ENCODE measurements at places on chromosomes 1 and 21.

DNA sequence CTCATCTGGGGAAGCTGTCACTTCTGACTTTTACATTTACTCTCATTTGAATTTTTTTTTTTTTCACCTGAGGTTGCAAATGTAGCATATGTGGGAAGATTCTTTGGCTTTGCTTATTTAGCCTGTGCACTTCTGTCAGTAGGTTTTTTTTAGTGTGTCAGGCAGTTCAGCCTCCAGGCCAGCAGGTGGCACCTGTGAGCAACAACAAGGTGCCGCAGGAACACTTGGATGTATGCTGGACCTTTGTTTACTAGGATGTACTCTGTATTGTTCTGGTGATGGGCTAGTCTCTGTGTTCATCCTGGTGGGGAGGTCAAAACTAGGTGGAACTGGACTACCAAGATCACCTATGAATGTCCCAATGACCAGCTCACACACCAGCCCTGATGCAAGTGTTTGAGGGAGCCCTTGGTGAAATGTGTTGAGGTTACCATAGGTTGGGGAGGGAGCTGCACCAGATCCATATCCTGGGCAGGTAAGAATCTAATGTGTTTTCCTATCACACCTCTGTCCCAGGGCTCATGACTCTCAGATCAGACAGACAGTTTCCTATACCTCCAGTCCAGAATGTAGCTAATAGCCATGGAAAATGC is 618.2 kb downstream of the BRINP3 start:
- DNase-seq: peak; percentile 0

GRCh38 chr1:38308780-38309179 is 262.2 kb upstream of the POU3F1 start:
- no peak for DNase-seq

- peak; percentile 78 for DNase-seq
Observed at GRCh38 chr1:38026592-38027200, 14.2 kb downstream of the UTP11 start.

DNA sequence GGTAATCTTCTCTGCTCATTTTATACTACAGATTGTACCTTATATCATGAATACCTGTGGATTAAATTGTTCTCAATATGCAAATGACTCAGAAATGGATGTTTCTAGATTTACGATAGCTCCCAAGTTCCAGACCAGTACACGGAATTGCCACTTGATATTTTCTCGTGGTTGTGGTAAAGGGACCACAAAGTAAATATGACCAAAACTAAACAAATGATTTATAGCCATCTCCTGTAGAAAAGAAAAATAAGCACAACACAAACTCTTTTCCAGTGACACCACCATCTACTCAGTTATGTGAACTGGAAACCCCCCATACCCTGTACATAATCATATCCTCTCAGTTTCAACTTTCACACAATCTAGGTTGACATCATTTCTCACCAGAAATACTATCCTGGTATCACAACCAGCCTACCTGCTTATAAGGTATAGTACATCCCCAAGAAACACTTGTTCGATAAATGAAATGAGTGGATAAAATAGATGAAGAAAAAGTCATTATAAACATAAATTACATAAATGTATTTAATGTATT is 172.3 kb downstream of the ADGRL4 start:
- no peak for DNase-seq

DNA sequence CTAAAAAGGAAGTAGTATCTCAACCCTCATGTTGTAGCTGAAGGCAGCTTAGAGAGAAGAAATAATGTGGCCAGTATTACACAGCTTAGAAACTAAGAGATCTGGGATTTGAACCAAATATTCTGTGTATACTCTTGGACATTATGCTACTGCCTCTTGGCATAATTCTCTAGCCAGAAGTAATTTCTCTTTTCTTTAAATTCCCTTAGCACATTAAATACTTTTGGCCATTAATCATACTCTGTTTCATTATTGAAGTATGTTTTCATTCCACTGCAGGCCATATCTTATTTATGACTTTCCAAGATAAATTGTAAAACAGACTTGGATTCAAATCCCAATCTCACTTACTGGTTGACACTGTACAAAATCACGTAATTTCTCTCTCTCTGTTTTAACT is 181.3 kb upstream of the SPAG17 start:
- DNase-seq: no peak

DNA sequence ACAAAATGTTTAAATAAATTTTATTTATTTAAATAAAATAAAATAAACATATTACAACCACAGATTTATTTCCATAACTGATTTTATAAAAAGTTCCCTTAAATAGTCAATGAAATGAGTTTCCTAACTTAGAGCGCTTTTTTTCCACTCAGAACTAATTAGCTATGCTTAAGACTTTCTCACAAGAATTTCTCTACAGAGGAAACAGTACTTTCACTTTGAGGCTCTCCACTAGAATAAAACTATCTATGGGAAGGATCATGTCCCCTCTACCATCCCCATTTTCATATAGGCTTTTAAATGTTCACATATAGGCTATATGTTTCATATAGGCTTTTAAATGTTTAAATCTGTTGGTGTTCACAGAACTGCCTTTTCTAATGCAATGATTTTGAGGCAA is 40.0 kb upstream of the DPH5 start:
- no peak for DNase-seq

DNA sequence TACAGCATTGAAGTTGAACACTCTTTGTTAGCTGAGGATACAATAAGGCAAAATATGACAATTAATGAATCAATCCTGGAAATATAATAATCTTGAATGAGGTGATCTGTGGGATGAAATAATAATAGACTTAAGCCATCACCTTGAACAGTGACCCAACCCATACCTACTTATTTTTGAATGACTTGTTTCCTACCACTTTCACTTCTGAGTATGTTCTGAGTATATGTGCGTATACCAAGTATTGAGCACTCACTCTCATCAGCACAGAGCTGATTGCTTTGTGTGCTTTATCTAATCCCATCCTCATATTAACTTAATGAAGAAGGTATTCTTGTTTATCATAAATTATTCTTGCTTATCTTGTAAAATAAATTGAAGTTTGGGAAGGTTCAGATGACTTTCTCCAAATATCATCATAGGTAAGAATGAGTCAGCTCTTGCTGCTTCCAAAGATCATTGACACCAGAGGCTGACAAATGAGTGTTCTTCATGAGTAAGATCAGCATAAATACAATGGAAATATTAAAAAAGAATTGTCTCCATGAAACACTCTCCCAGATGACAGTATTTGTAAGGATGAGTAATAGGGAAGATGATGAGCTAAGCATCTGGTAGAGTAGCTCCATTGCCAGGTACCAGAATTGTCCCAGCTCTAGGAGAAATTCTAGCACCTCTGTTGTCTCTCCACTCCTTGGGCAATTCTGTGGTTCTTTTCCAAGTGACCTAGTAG is 198.1 kb upstream of the KIAA0040 start:
- no peak for DNase-seq

DNA sequence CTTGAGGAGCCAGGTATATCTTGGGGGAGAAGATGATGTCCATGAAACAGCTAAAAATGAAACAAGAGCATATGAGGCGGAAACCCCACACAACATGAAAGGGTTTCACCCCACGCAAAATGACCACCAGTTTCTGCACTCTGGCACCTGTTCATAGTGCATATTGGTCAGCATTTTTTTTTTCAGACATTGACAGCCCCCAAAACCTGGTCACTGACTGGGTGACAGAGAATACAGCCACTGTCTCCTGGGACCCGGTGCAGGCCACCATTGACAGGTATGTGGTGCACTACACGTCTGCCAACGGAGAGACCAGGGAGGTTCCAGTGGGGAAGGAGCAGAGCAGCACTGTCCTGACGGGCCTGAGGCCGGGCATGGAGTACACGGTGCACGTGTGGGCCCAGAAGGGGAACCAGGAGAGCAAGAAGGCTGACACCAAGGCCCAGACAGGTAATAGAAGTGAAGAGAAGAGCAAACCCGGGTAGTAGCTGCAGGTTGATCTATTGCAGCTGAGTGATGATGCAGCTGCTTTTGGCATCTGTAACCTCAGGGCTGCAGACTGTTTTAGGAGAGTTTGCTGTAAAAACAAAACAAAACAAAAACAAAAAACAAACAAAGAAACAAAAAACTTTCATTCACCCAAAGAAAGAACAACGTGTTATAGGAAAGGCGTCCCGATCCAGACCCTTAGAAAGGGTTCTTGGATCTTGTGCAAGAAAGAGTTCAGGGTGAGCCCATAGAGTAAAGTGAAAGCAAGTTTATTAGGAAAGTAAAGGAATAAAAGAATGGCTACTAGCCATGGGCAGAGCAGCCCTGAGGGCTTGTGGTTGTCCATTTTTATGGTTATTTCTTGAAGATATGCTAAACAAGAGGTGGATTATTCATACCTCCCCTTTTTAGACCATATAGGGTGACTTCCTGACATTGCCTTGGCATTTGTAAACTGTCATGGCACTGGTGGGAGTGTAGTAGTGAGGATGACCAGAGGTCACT is 51.0 kb downstream of the TNN start:
- no peak for DNase-seq

- DNase-seq: no peak
Observed at GRCh38 chr1:47870946-47871676, 126.1 kb downstream of the TRABD2B start.

DNA sequence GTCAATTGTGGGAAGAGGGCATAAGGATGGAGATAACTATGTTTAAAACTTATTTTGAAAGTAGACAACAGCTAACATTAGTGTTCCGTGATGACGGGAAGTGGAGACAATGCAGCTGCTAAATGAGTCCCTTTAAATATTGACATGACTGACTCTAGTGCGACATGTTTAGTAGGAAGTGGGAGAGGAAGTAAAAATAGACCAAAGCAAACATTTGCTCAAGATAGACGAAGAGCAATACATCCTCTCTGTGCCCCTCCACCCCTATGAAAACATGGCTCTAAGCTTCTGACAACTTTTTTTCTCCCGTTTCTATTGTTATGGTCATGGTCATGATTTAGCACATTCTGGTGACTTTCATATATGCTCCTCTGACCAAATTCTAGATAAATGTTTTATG is 60.0 kb upstream of the HMCN1 start:
- DNase-seq: no peak

GRCh38 chr1:178541829-178542553 is 29.1 kb downstream of the TEX35 start:
- peak; percentile 46 for DNase-seq

DNA sequence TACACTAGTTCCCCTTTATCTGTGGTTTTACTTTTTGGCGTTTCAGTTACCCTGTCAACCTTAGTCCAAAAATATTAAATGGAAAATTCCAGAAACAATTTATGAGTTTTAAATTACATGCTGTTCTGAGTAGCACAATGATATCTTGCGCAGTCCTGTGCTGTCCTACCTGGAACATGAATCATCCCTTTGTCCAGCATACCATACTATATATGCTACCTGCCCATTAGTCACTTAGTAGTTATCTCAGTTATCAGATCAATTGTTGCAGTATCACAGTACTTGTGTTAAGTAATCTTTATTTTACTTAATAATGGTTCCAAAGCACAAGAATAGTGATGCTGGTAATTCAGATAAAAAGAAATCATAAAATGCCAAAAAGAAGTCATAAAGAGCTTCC is 52.7 kb downstream of the AGBL4 start:
- no peak for DNase-seq

GRCh38 chr21:28932717-28933116 is 60.0 kb downstream of the LTN1 start:
- DNase-seq: no peak

GRCh38 chr1:13732971-13733667 is 33.1 kb downstream of the PRDM2 start:
- no peak for DNase-seq

GRCh38 chr1:200506471-200506870 is 96.6 kb upstream of the ZNF281 start:
- no peak for DNase-seq

DNA sequence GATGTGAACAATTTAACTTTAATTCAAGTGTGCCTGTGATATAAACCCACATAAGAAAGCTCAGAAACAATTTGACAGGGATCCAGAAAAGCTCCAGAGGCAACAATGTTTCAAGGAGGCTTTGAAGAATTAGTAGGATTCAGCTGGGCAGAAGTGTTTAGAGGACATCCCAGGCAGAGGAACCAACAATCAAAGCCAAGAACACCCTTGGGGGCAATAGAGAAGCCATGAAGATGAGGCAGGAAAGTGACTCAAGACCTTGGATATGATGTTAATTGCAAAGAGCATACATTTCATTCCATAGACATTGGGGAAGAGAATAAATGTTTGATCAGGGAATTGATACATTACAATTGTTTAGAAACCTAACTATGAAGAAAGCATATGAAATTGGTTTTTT is 280.3 kb downstream of the LTN1 start:
- no peak for DNase-seq

DNA sequence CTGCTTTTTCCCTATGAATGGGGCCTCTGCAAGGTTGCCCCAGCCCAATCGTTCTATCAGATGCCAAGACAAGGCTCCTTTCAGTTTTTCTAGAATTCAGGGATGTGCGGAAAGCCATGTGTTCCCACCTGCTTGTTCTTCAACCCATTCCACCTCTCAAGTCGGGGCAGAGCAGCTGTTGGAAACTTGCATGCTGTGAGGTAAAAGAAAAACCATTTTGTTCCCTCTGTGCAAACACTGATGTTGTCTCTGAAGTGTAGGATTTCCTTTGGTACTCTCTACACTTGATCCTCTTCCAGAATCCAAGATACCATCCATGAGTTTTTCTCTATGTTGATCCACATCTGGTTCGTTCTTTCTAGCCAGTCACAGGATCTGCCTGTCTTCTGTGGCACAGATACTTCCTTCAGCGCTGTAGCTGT is 7.3 kb downstream of the IER5 start:
- no peak for DNase-seq

- no peak for DNase-seq
Observed at GRCh38 chr1:54301497-54301896, 101.5 kb downstream of the MRPL37 start.

DNA sequence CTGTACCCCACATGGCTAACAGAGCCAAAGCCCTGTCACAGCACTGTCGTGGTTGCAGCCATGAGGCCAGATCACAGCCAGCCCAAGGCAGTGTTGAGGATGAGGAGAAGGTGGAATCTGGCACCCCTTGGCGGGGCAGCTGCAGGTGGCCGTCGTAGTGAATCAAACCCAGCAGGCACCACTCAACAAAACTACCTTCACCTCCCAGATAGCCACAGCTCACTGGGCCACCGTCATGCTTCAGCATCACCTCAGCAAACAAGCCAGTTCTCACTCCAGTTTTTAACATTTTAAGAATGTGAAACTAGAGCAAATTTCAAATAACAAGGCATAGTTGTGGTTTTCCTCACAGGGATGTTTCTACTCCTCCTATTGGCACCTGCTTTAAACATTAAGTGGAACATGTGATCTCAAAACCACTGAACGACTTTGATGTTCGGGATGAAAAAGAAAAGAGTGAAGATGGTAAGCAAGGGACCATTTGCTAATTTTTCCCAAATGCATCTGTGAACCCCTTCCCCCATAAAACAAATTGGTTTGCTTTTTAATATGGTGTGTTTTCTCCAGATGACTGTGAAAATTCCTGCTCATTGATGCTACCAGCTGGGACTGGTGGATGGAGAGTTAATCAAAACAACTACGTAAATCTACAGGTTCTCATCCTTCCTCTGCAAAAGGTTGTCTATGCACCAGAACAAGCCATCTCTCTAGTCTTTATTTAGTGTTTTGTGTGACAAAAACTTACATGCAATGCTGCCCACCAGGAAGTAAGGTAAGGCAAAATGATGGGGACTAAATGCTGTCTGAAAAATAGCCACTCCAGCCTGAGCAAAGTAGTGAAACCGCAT is 45.5 kb downstream of the TOR1AIP2 start:
- DNase-seq: no peak
